Naive thymus-derived CD4-positive, alpha-beta T cell (primary cell): ENCODE measurements at places on chromosomes 16 and 17. TPM values are rescaled to one million over a fixed set of nuclear protein-coding genes. Genes with fewer than 3 reads are reported as not detected.

Gene RSAD1
- polyA plus RNA-seq = 56.8 TPM

Gene ZP2
- polyA plus RNA-seq = not detected

Gene NTN1
- not detected for polyA plus RNA-seq

Gene PYY
- not detected for polyA plus RNA-seq

Gene GNAO1
- not detected for polyA plus RNA-seq

Gene NPB
- not detected for polyA plus RNA-seq

Gene ZFPM1
- polyA plus RNA-seq = 0.16 TPM

Gene CCL23
- polyA plus RNA-seq = not detected

Gene KRTAP4-5
- polyA plus RNA-seq = not detected
